ENCODE measurements at places on chromosomes 5 and 9. TPM values are rescaled to one million over a fixed set of nuclear protein-coding genes. Genes with fewer than 3 reads are reported as not detected.

GPR151 gene
- not detected for total RNA-seq

JAKMIP2 gene
- 5.2 TPM for total RNA-seq

F2R gene
- total RNA-seq = 39.7 TPM

DNA sequence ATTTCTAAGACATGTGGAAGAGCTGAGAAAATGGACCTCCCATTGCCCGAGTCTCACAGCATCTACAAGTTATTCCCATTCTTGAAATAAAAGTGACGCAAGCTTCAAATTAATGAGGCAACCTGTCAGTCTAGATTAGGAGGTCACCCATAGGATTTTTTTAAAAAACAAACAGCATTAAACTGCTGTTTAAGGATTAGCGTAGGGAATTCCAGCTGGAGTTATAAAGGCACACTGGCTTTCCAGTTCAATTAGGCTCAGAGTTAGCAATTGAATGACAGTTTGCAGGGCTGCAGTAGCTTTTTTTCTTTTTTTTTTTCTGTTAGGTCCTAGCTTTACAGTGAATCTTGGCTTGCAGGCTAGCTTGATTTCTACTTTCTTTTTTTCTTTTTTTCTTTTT is 16.2 kb downstream of the PRKACG start:
- H3K27me3 ChIP-seq = peaks cover 16% of the 10 kb centered on the region
- H3K4me1 ChIP-seq = peaks cover 24% of the 10 kb centered on the region
- no peak overlapping the region for H3K27ac ChIP-seq
- H3K36me3 ChIP-seq = no peaks in the 10 kb centered on the region
- no peak overlapping the region for H3K4me3 ChIP-seq
- no peak for DNase-seq

GRCh38 chr9:97983589-97984187 is 547 bp downstream of the ANP32B start:
- H3K27me3 ChIP-seq = no peaks in the 10 kb centered on the region
- DNase-seq = peak; percentile 60
- H3K36me3 ChIP-seq = peaks cover 14% of the 10 kb centered on the region

- peaks cover 12% of the 10 kb centered on the region for H3K27me3 ChIP-seq
- H3K27ac ChIP-seq = no peak overlapping the region
- DNase-seq = no peak
- no peaks in the 10 kb centered on the region for H3K36me3 ChIP-seq
- H3K4me3 ChIP-seq = no peak overlapping the region
Measured at GRCh38 chr9:109481856-109482255, 16.3 kb downstream of the PTPN3 start.

GRCh38 chr5:4989118-4989517 is 151.0 kb upstream of the ADAMTS16 start:
- DNase-seq = no peak
- no peaks in the 10 kb centered on the region for H3K27me3 ChIP-seq
- no peak overlapping the region for H3K27ac ChIP-seq
- H3K4me1 ChIP-seq = no peaks in the 10 kb centered on the region
- no peak overlapping the region for H3K4me3 ChIP-seq

DNA sequence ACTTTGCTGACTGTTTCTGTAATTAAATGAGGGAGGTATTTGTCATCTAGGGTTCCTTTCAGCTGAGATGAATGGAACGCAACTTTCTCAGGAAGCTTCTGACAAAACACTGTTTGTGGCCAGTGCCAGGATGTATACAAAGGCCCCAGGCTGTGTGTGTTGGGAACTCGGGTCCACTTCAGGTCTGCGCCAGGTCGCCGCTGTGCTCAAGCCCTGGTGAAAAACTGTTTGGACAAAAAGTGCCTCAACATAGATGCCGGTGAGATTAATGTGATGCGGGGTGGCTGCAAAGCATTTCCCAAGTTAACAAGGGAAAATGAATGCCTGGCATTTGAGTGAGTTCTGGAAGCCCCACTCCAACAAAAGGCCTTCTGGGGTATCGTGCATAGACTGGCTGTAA is 156.4 kb downstream of the GABBR2 start:
- H3K4me3 ChIP-seq = no peak overlapping the region
- H3K36me3 ChIP-seq = no peaks in the 10 kb centered on the region
- peaks cover 45% of the 10 kb centered on the region for H3K27me3 ChIP-seq
- no peak overlapping the region for H3K27ac ChIP-seq

DNA sequence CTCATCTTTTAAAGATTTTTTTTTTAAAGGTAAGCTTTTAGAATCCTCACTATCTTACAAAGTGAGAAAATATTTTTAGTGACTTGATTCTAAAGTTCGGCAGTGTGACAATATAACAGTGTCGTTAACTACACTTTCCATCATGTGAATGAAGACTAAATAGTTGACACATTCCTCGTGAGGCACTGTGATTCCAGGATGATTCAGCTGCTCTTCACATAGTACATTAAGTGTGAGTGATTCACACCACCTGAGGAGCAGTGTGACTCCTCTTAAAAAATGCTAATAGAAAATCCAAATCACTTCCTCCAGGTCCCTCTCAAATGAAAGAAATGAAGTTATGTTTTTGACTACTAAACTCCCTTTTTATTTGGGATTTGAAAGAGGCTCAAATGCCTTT is 589.5 kb downstream of the GABRG2 start:
- no peak overlapping the region for H3K4me3 ChIP-seq
- no peaks in the 10 kb centered on the region for H3K36me3 ChIP-seq
- no peak for DNase-seq
- no peaks in the 10 kb centered on the region for H3K27me3 ChIP-seq
- no peaks in the 10 kb centered on the region for H3K4me1 ChIP-seq

DNA sequence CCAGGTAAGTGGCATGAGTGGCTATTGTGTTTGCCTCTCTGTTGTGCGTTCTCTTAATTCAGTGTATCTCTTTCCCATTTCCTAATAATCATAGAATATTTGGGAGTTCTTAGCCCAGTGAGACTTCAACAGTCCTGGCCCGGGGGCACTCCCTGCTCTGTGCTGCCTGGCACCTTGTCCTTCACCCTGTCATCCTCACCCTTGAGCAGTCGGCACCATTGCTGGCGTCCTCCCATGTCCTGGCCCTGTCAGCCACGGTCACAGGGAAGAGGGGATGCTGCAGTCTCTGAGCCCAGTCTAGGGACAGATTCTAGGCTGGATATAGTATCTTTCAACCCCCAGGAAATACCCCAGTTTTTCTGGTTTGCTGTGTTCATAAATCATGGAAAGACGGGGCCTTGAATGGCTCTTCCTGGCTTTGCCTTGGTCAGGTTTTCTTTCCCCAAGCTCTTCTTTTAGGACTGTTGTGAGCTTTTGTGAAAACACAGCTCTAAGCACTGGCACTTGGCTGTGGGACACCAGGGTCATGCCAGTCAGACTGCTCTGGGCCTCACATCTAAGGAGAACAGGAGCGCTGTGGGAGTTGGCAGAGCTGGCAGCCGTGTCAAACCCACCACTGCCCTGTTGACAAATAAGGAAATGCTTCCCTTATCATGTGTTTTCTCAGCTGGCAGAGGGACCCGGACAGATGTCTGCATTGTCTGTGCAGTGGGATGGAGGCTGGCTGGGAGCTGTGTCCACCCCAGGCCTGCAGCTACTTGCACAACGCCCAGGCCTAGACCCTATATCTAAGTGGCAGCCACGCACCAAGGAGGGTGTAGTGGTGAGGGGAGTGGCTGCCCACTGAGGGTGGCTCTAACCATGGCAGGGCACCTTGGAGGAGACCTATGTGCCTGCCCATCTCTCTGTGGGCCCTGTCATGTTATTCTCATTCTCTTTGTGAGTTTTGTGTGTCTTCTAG is 378.6 kb downstream of the ICE1 start:
- H3K4me3 ChIP-seq = no peak overlapping the region
- no peak overlapping the region for H3K27ac ChIP-seq
- no peaks in the 10 kb centered on the region for H3K36me3 ChIP-seq
- H3K4me1 ChIP-seq = no peaks in the 10 kb centered on the region

DNA sequence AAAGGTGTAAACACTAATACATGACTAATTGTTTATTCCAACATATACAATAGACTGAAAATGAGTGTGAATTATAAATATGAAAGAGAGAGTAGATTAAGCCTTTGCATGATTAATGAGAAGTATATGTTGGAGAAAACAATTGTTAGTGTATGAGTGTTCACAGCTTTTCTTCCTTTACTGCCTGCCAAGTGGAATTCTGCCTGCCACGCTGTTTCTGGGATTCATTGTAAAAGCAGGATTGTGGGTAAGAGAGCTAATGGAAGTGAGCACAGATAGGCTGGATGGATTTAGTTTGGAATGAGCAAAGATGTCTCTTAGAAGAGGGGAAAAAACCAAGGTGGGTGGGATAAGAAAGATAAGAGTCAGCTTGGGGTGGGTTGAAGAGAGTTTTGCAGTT is 129.6 kb upstream of the NMUR2 start:
- H3K27me3 ChIP-seq = peaks cover 16% of the 10 kb centered on the region
- H3K4me1 ChIP-seq = no peaks in the 10 kb centered on the region
- DNase-seq = no peak
- H3K36me3 ChIP-seq = no peaks in the 10 kb centered on the region
- no peak overlapping the region for H3K27ac ChIP-seq
- H3K4me3 ChIP-seq = no peak overlapping the region

- no peaks in the 10 kb centered on the region for H3K4me1 ChIP-seq
- no peak for DNase-seq
- peaks cover 6% of the 10 kb centered on the region for H3K36me3 ChIP-seq
- H3K27me3 ChIP-seq = no peaks in the 10 kb centered on the region
- no peak overlapping the region for H3K27ac ChIP-seq
Measured at GRCh38 chr9:105305856-105306255, 61.4 kb downstream of the SLC44A1 start.

GRCh38 chr9:131271506-131271931 is 4.8 kb downstream of the FAM78A start:
- peaks cover 56% of the 10 kb centered on the region for H3K36me3 ChIP-seq
- no peaks in the 10 kb centered on the region for H3K27me3 ChIP-seq
- H3K4me1 ChIP-seq = peaks cover 46% of the 10 kb centered on the region
- no peak for DNase-seq
- peak overlapping the region; percentile 99 for H3K4me3 ChIP-seq
- peak overlapping the region; percentile 92 for H3K27ac ChIP-seq

DNA sequence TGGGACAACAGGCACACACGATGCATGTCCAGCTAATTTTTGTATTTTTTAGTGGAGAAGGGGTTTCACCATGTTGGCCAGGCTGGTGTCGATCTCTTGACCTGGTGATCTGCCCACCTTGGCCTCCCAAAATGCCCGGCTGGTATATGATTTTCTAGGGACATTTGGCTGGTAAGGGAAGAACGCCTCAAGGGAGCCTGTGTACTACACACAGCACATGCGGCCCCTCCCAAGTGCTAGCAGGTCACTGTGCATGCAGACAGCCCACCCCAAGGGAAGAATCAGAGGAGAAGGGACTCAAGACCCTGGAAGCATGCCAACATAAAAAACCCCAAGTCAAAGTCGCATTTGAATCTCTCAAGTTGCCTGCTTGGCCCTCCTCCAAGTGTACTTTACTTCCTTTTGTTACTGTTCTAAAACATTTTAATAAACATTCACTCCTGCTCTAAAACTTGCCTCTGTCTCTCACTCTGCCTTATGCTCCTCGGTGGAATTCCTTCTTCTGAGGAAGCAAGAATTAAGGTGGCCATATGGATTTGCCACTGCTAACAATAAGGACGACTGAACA is 24.3 kb upstream of the OTULINL start:
- peaks cover 13% of the 10 kb centered on the region for H3K4me1 ChIP-seq
- no peak overlapping the region for H3K27ac ChIP-seq
- H3K4me3 ChIP-seq = no peak overlapping the region
- DNase-seq = no peak

DNA sequence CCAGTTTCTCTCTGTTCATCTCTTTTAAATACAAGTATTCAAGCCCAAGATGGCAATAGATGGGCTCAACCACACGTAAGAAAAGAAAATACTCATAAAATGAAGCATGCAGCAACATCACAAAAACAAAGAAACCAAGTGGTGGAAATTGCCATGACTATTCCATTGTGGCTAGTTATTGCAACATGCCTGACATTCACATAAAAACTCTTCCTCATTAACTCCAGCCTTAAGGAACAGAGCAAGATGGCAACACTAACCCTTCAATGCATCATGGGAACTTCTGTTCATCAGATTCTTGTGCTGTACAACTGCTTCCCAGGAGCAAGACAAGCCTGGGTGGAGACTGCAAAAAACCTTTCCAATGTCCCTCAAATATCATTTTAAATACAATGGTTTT is 1.4 kb upstream of the GLIS3 start:
- DNase-seq = no peak
- peaks cover 26% of the 10 kb centered on the region for H3K4me1 ChIP-seq
- H3K4me3 ChIP-seq = no peak overlapping the region
- no peaks in the 10 kb centered on the region for H3K36me3 ChIP-seq
- H3K27me3 ChIP-seq = peaks cover 68% of the 10 kb centered on the region

GRCh38 chr9:32677931-32678330 is 42.5 kb upstream of the TAF1L start:
- DNase-seq = no peak
- H3K4me1 ChIP-seq = no peaks in the 10 kb centered on the region
- H3K27me3 ChIP-seq = no peaks in the 10 kb centered on the region
- no peak overlapping the region for H3K4me3 ChIP-seq

DNA sequence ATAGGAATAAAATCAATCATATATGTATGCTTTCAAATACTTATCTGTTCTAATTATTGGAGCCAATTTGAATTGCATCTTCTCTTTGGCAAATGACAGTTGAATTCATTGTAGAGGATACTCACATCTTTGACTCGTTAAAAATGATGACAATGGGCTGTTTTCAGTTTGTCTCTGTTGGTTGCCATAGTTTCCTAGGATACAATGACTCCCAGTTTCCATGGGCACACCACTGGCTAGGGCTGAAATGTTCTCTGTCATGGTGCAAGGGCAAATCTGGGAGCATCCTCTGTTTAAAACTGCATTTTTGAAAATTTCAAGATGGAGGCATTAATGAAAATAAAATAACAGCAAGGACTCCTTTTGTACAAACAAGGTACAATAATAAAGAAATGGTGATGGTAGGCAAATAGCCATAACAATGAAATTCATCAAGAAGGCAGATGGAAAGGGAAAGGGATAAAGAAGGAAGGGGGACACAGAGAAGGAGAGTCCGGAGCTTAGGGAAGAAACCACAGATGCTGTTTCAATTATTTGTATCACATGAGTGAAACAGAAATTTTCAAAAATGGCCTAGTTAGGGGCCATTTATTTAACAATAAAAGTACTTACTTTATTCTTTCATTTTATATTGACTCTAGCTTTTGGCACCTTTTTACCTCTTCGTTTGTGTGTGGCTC is 378.8 kb upstream of the SEMA6A start:
- no peak overlapping the region for H3K4me3 ChIP-seq
- H3K36me3 ChIP-seq = no peaks in the 10 kb centered on the region
- DNase-seq = no peak
- H3K4me1 ChIP-seq = no peaks in the 10 kb centered on the region

All from activated CD8-positive, alpha-beta memory T cell treated with anti-CD3 and anti-CD28 coated beads, Interleukin-2, amount 10 ng/mL, durations not matched to agents 7 days and 5 days (primary cell).